CMK (cell line): ENCODE measurements at places on chromosomes 7 and 10.

DNA sequence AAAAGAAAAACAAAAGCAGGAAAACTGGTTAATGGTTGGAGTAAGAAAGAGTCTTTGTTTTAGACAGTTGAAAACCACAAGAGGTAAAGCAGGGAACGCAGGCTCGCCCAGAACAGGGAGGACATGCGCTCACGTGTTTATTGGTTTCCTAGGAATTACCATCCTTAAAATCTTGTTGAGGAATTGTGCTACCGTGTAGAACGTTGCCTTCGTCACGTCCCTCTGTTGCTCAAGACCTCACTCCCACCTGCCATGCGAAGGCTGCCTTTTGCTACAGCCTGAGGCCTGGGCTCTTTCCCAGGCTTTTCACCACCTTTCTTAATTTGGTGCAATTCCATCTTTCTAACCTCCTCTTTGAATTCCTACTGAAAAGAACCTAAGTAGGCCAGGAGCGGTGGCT, 61.6 kb upstream of the CAMK1D start:
- no peak for DNase-seq

- no peak for DNase-seq
These were observed 167.4 kb upstream of the PRSS58 start for GRCh38 chr7:142425281-142425680.

DNA sequence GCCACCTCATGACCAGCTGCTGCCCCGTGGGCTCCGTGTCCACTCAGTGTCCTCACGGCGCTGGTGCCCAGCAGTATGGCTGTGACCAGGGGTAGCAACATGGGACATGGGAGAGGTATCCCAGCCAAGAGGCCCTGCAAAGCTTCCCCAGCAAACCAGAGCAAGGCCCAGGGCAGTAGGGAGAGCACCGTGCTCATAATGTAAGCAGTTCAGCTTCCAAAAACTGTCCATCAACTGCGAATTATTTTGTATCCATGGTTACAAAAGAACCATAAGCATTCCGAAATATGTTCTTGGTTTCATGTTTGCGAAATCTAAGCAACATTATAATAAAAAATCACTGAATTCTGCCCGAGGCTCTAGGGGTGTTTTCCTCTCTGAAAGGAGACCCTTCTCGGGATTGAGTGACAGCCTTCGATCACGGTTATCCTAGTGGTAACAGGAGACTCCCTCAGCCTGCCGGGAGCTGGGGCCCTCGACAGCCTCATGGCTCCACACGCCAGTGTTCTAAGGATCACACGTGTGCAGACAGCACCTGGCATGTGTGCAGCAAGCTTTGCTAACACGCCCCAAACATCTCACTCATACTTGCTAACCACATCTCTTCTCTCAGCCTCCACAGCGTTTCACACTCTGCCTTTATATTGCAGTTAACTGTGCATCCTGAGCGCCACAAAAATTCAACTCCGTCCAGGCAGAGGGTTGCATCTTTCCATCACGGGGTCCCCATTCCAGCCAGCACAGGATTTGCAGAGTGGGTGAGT, 117.6 kb downstream of the DIP2C start:
- no peak for DNase-seq

- DNase-seq = no peak
These were observed 14.0 kb upstream of the ZNF273 start for GRCh38 chr7:64888901-64889685.

GRCh38 chr10:131013281-131013912, 298.1 kb downstream of the TCERG1L start:
- no peak for DNase-seq

GRCh38 chr7:41197769-41198168, 505.1 kb downstream of the INHBA start:
- no peak for DNase-seq

GRCh38 chr10:72106154-72106849, 18.0 kb upstream of the SPOCK2 start:
- no peak for DNase-seq
